ELF-1 (cell line): ENCODE measurements at places on chromosomes 12 and 14.

DNA sequence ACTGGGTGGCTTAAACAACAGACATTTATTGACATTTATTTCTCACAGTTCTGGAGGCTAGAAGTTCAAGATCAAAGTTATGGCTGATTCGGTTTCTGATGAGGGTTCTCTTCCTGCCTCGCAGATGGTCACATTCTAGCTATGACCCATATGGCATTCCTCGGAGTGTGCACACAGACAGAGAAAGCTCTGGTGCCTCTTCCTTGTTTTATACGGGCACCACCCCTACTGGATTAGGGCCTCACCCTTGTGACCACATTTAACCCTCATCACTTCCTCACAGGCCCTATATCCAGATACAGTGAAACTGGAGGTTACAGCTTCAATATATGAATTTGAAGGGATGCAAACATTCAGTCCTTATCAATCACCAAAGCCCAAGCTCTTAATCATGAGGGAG, 77.0 kb upstream of the OVCH1 start:
- no peak for DNase-seq

- no peak for DNase-seq
These were observed 169.7 kb downstream of the MYRFL start for GRCh38 chr12:69994724-69995173.

GRCh38 chr12:102891756-102892155, 25.3 kb downstream of the PAH start:
- peak; percentile 61 for DNase-seq

DNA sequence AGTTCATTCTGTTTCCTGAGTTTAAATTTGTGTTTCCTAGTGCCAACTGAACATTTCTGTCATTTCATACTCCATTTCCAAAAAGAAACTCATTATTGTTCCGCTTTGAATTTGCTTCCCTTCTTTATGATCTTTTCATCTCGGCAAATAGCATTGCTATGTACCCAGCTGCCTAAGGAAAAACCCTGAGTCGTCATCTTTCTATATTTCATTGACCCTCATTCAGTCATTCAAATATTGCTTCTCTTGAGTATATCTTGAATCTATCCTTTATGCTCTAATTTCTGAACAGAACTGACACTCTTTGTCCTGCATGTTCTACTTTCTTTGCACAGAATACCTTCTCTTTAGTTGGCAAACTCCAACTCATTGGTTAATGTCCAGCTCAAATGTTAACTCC, 35.9 kb downstream of the ADIPOR2 start:
- no peak for DNase-seq

DNA sequence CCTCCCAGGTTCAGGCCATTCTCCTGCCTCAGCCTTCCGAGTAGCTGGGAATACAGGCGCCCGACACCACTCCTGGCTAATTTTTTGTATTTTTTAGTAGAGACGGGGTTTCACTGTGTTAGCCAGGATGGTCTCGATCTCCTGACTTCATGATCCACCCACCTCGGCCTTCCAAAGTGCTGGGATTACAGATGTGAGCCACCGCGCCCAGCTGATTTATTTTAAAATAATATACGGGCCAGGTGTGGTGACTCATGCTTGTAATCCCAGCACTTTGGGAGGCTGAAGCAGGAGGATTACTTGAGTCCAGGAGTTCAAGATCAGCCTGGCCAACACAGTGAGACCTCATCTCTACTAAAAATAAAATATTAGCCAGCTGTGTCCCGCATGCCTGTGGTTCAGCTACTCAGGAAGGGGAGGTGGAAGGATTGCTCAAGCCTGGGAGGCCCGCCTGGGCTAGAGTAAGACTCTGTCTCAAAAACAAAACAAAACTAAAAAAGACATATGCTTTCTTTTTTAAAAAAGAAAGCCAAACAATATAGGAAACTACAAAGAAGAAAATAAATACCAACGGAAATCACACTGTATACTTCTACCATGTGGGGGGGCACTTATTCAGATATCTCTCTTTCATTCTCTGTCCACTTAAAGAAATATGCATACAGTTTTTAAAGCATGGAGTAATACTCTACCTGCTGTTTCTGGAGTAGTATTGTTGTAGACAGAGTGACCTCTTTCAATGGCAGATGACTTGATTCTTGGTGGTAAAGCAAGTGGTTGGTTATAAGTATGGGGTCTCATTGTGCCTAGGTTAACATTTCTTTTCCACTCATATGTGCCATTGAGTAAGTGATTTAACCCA, 930 bp upstream of the MIA2 start:
- no peak for DNase-seq

DNA sequence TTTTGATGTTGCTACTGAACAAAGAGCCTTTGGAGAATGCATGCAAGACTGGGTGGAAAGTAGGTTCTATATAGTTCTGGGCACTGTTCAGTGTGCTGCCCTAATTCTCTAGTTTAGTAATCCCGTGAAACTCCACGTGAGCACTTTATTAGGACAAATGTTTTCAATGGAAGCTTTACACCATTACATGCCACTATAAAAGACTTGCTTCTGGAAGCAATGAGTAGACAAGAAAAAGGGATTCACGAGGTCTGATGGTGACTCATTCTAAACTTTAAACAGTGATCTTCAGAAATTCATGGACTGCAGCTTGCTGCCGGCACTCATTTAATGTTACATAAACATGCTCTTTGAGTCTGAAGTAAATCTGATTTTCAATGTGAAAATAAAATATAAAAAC, 22.3 kb downstream of the ATG14 start:
- DNase-seq = no peak

DNA sequence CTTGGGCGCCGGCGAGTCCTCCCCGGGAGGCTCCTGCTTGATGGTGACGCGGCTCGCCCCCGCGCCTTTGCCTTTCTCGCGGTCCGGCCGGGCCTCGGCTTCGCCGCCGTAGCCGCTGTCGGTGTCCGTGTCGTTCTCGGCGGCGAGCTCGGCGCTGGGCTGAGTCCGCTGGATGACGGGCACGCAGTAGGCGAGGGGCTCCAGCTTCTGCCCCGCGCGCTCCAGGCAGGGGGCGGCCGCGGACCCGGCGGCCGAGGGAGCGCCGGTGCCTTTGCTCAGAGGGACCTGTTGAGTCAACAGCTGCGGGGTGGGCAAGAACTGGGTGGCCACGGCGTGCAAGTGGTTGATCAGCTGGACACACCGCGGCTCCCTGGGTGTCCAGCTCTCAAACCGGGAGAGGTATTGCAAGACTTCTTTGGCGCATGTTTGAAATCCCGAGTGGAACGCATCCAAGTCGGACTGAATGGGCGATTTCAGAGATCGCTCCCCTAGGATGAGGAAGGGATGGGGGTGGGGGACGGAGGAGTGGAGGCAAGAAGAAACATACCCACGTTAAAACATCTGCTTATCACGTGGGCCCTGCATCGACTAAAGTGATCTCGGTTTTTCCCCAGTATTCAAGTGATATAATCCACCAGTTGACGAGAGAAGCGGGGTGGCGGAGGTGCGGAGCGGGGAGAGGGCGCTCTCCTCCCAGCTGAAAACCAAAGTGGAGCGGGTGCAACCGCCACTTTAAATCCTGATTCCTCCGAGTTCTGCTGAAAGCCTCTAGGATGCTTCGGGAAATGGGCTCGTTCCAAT, 2.0 kb downstream of the BHLHE41 start:
- peak; percentile 60 for DNase-seq

DNA sequence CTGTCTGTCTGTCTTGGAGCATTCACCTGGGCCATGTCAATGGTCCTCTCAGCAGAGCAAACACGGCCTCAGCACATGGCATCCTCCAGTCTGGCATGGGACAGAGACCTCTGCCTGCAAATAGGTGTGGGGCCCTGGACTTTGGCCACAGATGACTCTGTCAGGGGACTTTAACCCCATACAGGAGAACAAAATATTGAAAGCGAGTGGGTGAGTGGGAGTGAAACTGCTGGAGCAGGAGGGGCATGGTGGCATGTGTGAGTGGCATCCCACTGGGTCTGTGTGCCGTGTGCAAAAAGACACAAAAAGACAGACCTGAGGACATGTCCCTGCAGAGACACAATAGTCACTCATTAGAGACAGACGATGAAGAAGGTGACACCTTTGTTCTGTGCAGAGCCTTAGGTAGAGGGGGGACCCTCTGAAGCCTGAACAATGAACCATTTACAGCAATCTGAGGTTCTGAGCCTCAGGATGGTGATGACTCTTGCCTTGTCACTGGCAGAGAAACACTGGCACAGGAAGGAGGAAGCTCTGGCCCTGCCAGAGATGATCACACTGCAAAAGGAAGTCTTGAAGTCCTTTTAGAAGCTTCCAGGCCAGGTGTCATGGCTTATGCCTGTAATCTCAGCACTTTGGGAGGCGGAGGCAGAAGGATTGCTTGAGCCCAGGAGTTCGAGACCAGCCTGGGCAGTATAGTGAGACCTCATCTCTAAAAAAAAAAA, 7.5 kb downstream of the LAG3 start:
- DNase-seq = no peak

GRCh38 chr14:53285821-53286220, 132.7 kb upstream of the DDHD1 start:
- DNase-seq = no peak

- no peak for DNase-seq
These were observed 17.7 kb downstream of the NGDN start for GRCh38 chr14:23487216-23487615.

DNA sequence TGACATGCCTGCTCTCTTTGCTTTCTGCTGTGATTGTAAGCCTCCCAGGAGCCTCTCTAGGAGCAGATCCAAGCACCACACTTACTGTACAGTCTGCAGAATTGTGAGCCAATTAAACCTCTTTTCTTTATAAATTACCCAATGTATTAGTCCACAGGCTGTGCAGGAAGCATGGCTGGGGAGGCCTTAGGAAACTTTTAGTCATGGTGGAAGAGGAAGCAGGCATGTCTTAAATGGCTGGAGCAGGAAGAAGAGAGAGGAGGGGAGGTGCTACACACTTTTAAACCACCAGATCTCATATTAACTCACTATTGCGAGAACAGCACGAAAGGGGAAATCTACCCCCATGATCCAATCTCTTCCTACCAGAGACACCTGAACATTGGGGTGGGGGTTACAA, 108.9 kb downstream of the DERA start:
- DNase-seq = no peak

- no peak for DNase-seq
These were observed 9.5 kb downstream of the TRMT61A start for GRCh38 chr14:103538291-103539055.

GRCh38 chr12:119505001-119505400, 88.6 kb upstream of the TMEM233 start:
- DNase-seq = no peak

DNA sequence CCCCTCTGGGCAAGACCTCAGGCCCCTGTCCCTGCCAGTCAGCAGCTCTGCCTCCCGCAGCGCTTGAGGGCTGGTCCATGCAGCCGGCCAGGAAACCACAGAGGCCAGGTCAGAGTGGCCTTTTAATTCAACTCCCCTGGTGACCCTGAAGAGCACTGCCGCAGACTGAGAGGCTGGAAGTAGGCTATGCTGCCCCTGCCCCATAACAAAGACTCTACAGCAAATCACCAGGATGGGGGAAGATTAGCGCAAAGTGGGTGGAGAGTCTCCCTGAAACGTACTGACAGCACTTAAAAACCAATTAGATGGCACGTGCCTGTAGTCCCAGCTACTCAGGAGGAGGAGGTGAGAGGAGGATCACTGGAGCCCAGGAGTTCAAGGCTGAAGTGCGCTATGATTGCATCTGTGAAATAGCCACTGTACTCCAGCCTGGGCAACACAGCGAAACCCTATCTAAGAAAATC, 70.5 kb downstream of the ITPK1 start:
- peak; percentile 90 for DNase-seq

DNA sequence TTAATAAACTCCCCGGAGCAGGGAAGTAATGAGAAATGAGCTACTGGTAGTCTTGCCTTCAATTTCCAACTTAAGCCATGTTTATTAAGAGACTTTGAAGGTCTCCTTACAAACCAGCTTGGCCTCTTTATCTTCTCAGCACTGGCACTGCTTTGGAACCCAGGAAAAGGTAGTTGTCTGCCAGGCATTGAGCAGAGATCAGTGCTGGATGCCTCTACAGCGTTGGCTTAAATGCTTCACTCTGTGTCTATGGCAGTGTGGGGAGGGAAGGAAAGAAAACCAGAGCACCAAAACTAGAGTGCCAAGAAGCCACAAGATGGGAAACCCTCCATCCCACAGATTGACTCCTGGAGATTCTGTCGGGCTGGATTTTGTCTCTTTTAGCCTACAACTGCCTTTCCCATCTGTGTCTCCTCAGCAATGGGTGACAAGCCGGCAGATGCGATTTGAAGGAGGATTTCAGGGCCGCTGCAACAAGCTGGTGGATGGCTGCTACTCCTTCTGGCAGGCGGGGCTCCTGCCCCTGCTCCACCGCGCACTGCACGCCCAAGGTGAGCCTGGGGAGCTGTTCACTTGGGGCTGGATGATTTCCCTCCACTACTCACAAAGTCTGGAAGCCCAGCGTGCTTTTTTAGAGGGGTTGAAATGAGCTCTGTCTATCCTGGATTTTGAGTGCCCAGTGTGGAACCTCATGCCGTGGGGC, 57.3 kb downstream of the FNTB start:
- no peak for DNase-seq

- no peak for DNase-seq
These were observed 28.4 kb downstream of the TXNRD1 start for GRCh38 chr12:104243971-104244370.

DNA sequence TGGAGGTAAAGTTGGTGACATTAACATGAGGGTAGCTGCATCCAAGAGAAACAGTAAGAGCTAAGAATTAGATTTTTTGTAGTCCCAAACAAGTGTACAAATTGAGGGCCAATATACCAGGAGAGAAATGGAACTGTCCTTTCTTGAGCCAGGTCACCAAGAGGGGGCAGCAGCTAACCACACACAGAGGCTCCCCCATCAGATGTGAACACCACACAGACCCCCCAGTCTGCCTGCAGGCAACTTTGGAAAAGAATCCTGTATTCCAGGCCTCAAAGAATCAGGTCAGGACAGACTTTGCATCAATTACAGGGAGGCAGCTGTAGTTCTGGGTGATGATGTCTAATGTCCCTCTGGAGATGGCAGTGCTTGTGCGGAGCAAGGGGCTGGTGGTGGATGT, 77.9 kb downstream of the SPTB start:
- peak; percentile 74 for DNase-seq

- DNase-seq = no peak
These were observed 53.1 kb upstream of the CCDC175 start for GRCh38 chr14:59629444-59630287.

- no peak for DNase-seq
These were observed 14.1 kb downstream of the EIF5 start for GRCh38 chr14:103348154-103348553.

- DNase-seq = peak; percentile 77
These were observed 6.9 kb downstream of the GNPTAB start for GRCh38 chr12:101823891-101824290.
